ENCODE measurements at places on chromosomes 11 and 22.

GRCh38 chr11:504053-504993 is 2.7 kb downstream of the RNH1 start:
- DNase-seq = peak; percentile 43
- H3K36me3 ChIP-seq = peaks cover 22% of the 10 kb centered on the region
- H3K4me1 ChIP-seq = peaks cover 65% of the 10 kb centered on the region
- H3K4me3 ChIP-seq = peak overlapping the region; percentile 54

DNA sequence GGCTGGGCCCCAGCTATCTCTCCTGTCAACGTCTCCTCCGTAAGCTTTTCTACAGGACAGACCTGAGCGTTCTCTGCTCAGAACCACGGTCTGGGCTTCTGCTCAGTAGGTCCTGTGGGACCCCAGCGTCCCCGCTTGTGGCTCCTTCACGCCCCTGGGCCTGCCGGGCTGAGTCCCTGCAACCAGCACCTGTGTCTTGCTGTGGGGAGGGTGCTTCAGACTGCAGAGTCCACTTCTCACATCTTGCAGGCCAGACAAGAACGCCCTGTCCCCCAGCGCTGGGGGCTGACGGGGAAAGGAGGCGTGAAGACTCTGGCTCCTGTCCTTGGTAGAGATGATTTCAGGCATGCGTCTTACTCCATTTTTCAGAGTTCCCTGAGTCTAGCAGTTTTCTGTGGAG is 1480.8 kb downstream of the BRD1 start:
- DNase-seq = no peak
- no peak overlapping the region for H3K27ac ChIP-seq
- no peaks in the 10 kb centered on the region for H3K36me3 ChIP-seq

- DNase-seq = no peak
- no peak overlapping the region for H3K27ac ChIP-seq
- H3K4me1 ChIP-seq = no peaks in the 10 kb centered on the region
Observed at GRCh38 chr11:58742981-58743880, 11.5 kb upstream of the GLYAT start.

GRCh38 chr11:124716591-124716990 is 23.2 kb upstream of the NRGN start:
- no peaks in the 10 kb centered on the region for H3K36me3 ChIP-seq
- H3K4me1 ChIP-seq = peaks cover 21% of the 10 kb centered on the region
- no peak overlapping the region for H3K4me3 ChIP-seq

GRCh38 chr11:86176165-86176884 is 68.2 kb upstream of the EED start:
- no peaks in the 10 kb centered on the region for H3K27me3 ChIP-seq
- peaks cover 79% of the 10 kb centered on the region for H3K4me1 ChIP-seq
- peak overlapping the region; percentile 70 for H3K27ac ChIP-seq
- H3K36me3 ChIP-seq = no peaks in the 10 kb centered on the region
- no peak overlapping the region for H3K4me3 ChIP-seq

DNA sequence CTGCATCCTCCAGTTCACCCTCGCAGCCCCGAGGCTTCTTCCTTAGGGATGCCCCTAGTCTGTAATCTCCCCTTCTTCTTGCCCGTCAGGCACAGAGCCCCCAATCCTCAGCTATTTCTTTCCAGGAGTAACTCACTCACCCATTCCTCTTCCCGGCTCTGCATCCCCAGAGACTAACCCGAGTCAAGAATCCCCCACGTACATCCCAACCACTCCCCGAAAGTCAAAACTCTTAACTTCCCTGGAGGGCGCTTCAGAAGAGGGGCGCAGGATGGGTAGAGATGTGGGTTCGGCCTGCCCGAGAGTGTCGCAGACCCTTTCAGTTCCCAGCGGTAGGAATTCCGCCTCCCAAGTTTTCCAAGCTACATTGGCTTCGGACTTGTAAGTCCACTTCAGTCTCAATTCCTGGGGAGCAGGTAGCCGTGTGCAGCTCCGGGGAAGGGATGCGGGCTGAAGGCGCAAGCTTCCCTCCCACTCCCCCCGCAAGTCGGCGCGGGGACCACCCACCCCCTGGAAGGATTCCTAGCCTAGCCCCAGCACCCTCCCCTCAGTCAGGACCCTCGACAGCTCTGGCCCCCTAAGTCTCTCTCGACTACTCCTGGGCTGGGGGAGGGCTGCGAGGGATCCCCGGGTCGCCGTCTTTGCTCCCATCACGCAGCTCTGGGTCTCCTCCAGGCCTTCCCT is 871 bp downstream of the BDNF start:
- H3K27me3 ChIP-seq = peaks cover 84% of the 10 kb centered on the region
- H3K27ac ChIP-seq = no peak overlapping the region
- no peaks in the 10 kb centered on the region for H3K4me1 ChIP-seq
- no peaks in the 10 kb centered on the region for H3K36me3 ChIP-seq
- no peak overlapping the region for H3K4me3 ChIP-seq
- DNase-seq = no peak

- peaks cover 99% of the 10 kb centered on the region for H3K36me3 ChIP-seq
- peak overlapping the region; percentile 53 for H3K27ac ChIP-seq
- H3K4me1 ChIP-seq = no peaks in the 10 kb centered on the region
- H3K4me3 ChIP-seq = no peak overlapping the region
Observed at GRCh38 chr22:36301384-36301828, 48.5 kb downstream of the APOL1 start.

- peaks cover 69% of the 10 kb centered on the region for H3K36me3 ChIP-seq
- H3K4me3 ChIP-seq = no peak overlapping the region
- H3K4me1 ChIP-seq = no peaks in the 10 kb centered on the region
- H3K27ac ChIP-seq = no peak overlapping the region
- no peak for DNase-seq
Observed at GRCh38 chr11:65102142-65103095, 6.4 kb downstream of the VPS51 start.

DNA sequence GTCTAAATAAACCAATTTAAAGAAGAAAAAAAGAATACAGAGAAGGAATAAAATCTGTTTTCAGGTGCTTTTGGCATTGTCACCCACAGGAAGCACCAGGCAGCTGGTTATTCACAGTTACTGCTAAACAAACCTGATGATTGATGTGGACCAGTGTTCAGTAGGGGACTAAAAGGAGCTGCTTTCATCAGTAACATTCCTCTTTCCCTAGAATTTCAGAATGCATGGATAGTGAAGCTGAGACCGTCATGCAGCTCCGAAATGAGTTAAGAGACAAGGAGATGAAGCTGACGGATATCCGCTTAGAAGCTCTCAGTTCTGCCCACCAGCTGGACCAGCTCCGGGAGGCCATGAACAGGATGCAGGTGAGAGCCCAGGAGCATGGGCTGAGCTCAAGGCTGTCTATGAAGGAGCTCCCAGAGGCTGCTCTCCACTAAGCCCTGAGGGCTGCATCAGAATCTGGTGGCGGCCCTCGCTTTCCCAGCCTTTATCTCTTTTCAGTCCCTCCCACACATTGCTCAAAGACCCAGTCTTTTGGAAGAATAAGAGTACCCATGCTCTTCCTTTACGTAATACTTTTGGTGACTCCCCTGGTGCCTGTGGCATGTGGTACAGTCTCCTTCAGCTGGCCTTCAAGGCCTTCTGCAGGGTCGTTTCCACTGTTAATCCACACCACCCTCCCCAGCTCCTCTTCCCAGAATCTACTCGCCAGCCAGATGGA is 69.5 kb downstream of the DBX1 start:
- H3K27me3 ChIP-seq = no peaks in the 10 kb centered on the region
- H3K27ac ChIP-seq = no peak overlapping the region
- H3K4me1 ChIP-seq = no peaks in the 10 kb centered on the region
- no peak overlapping the region for H3K4me3 ChIP-seq

- no peaks in the 10 kb centered on the region for H3K4me1 ChIP-seq
- no peak overlapping the region for H3K4me3 ChIP-seq
- no peaks in the 10 kb centered on the region for H3K27me3 ChIP-seq
Observed at GRCh38 chr11:14751975-14752407, 108.4 kb downstream of the PDE3B start.

DNA sequence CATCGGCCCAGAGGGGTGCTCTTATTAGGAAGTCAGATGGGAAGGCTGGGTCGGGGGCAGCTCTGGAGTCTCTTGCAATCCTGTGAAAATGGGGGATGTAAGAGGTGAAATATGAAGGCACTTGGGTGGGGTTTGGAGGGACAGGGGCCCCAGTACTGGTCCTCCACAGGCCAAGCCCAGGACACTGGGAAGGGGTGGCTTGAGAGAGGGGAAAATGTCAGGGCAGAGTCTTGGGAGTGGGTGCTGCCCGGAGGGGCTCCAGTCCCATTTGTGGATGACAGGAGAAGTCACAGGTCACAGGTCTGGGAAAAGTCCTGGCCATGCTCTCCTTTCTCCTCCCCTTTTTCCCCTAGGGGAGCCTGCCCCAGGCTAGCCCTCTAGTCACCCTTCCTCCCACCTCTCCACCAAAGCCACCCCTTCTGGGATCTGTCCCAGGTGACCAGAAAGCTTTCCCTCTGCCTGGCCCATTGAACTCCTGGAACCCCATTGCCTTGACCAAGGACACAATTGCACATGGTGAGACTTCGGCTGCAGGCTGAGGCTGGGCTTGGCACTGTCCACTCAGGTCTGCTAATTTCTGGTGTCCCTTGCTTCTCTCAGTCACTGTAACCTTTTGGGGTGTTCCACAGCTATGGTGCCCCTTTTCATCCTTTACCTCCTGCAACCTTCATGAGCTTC is 1465.0 kb downstream of the TBC1D22A start:
- no peak overlapping the region for H3K27ac ChIP-seq
- H3K36me3 ChIP-seq = no peaks in the 10 kb centered on the region
- H3K4me1 ChIP-seq = no peaks in the 10 kb centered on the region
- no peak overlapping the region for H3K4me3 ChIP-seq
- H3K27me3 ChIP-seq = no peaks in the 10 kb centered on the region

GRCh38 chr22:39905687-39906086 is 4.8 kb downstream of the GRAP2 start:
- H3K4me1 ChIP-seq = peaks cover 7% of the 10 kb centered on the region
- no peak for DNase-seq
- H3K27ac ChIP-seq = no peak overlapping the region
- H3K27me3 ChIP-seq = no peaks in the 10 kb centered on the region
- H3K36me3 ChIP-seq = no peaks in the 10 kb centered on the region
- H3K4me3 ChIP-seq = no peak overlapping the region

- DNase-seq = no peak
- H3K4me3 ChIP-seq = no peak overlapping the region
- no peak overlapping the region for H3K27ac ChIP-seq
- H3K36me3 ChIP-seq = no peaks in the 10 kb centered on the region
- H3K4me1 ChIP-seq = no peaks in the 10 kb centered on the region
Observed at GRCh38 chr11:106770489-106771085, 247.7 kb downstream of the GUCY1A2 start.

DNA sequence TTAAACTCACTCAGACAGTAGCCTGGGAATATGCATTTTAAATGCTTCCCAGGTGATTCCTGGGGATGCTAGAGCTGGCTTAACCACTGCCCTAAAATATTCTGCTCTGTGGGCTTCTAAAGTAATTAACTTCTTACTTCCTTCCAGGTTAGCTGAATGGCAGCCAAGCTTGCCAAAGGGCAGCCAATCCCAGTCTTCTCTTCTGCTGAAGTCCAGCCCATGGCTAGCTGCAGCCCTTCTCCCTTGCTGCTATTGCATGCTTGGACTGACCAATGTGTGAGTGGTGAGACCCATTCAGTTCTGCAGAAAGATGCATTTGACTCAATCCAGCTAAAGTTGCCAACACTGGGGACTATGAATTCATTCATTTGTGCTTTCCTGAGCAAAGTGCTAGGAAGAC is 411.9 kb downstream of the SOX6 start:
- no peaks in the 10 kb centered on the region for H3K27me3 ChIP-seq
- DNase-seq = no peak
- no peak overlapping the region for H3K4me3 ChIP-seq
- no peaks in the 10 kb centered on the region for H3K4me1 ChIP-seq
- H3K27ac ChIP-seq = no peak overlapping the region
- no peaks in the 10 kb centered on the region for H3K36me3 ChIP-seq

DNA sequence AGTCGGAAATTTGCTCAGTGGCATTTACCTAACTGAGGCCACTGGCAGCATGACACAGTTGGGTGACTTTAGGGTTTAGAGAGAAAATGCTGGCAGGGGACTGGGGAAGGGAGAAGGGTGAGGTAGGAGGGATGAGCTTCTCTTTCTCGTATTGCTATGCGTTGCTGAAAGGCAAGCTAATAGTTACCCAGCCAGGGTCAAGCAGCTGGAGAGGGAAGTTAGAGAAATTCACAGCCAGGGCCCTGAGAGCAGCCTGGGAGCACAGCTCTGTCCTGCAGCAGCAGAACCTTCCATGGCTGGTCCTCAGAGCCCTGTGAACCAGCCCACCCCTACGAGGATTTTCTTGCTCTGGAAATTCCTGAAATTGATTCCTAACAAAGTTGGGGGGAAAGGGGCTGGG is 679.6 kb downstream of the NTM start:
- H3K27me3 ChIP-seq = no peaks in the 10 kb centered on the region
- no peaks in the 10 kb centered on the region for H3K36me3 ChIP-seq
- no peak overlapping the region for H3K4me3 ChIP-seq
- no peak for DNase-seq
- peaks cover 38% of the 10 kb centered on the region for H3K4me1 ChIP-seq

- peak overlapping the region; percentile 96 for H3K4me3 ChIP-seq
- H3K27ac ChIP-seq = no peak overlapping the region
- no peak for DNase-seq
- H3K4me1 ChIP-seq = peaks cover 40% of the 10 kb centered on the region
- no peaks in the 10 kb centered on the region for H3K27me3 ChIP-seq
Observed at GRCh38 chr22:31945971-31946680, 1.8 kb downstream of the YWHAH start.
